ENCODE measurements at places on chromosomes 3 and 15.
A peak's percentile ranks its signal among the peaks of the same experiment; 100 is the strongest.

GRCh38 chr3:31804251-31805051, 176.6 kb downstream of the OSBPL10 start:
- DNase-seq, result no peak

- DNase-seq, result no peak
Observed at GRCh38 chr3:42057561-42058211, 33.5 kb upstream of the TRAK1 start.

DNA sequence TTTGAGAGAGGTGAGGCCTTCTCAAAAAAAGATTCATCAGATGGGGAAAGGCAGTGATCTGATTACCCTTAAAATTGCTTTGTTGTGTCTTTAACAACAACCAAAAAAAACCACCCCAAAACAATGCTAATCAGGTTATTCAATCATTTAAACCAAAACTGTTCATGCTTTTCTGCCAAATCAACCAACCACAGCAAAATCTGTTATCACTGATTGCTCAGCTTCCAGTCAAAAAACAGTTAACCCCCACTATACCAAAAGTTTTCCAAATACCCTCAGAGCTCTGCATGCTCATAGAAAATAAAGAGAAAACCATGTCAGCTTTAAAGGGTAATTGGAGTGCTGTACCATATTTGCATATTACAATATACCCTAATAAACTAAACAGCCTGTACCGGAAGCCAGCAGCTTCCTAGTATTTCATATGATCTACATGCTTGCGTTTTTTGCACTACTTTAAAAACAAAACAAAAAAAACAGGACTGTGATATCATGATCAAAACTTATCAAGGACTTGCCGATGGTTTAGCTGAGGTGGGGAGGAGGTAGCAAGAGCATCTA, 22.8 kb downstream of the SATB1 start:
- DNase-seq, result no peak

- DNase-seq, result no peak
Observed at GRCh38 chr3:133113927-133114597, 75.9 kb downstream of the TMEM108 start.

GRCh38 chr15:62242999-62243398, 77.9 kb upstream of the C2CD4B start:
- DNase-seq, result no peak

DNA sequence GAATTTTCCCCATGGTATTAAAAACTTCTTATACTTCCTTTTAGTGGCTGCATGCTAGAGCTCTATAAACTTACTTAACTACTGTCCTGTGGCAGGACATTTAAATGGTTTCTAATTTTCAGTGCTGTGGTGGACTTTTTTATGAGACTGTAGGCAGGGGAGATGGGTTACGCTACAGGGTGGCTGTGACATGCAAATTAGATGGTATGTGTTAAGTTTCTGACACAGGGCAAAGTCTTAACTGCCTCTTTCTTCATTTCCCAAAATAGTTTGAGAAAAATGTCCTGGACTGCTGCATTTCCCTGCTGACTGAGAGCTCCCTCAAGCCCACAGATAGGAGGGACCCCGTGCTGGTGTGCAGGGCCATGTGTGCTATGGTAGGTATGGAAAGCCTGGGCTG, 22.0 kb downstream of the TGM4 start:
- no peak for DNase-seq

GRCh38 chr3:62134061-62134496, 239.3 kb downstream of the FEZF2 start:
- DNase-seq, result no peak

DNA sequence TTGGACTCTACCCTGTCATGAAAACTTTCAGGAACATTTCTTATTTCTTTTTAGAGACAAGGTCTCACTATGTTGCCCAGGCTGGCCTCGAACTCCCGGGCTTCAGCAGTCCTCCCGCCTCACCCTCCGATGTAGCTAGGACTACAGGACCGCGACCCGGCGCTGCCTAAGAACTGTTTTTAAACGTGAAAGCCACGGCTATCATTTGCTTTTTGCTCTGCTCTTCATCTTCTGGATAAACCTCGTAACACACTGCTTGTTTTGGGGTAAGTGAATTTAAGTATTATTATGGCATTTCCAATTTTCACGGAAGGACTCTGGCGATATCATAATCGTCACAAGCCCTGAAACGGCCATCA, 14.3 kb upstream of the CCNL1 start:
- no peak for DNase-seq

- DNase-seq, result no peak
Observed at GRCh38 chr3:57661404-57661803, 31.5 kb downstream of the DENND6A start.

GRCh38 chr15:49255966-49256759, 86.1 kb downstream of the GALK2 start:
- no peak for DNase-seq

DNA sequence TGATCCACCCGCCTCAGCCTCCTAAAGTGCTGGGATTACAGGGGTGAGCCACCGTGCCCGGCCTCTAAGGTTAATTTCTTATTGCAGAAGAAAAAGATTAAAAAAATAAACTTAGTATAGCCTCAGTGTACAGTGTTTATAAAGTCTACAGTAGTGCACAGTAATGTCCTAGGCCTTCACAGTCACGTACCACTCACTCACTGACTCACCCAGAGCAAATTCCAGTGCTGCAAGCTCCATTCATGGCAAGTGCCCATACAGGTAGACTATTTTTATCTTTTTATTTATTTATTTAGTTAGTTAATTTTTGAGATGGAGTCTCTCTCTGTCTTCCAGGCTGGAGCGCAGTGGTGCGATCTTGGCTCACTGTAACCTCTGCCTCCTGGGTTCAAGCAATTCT, 3.2 kb upstream of the FLNB start:
- no peak for DNase-seq

DNA sequence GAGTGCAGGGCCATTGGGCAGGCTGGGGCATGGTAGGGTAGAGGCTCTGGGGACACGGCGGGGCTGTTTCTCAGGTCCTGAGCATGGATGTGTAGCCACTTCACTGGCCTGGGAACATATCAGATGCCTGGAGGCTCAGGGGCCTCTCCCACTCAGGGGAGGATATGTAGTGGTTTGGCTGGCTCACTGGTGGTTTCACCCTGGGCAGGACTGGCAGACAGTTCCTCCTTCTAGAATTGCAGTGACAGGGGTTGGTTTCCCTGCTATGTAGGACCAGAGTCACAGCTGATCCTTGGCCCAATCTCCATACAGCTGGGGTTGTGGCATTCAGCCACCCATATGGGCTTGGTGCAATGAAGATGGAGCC, 4.8 kb upstream of the ARHGAP31 start:
- DNase-seq, result peak; percentile 69

All from NB4 (cell line).